ENCODE measurements at places on chromosomes 6 and 20. TPM values are rescaled to one million over a fixed set of nuclear protein-coding genes. Genes with fewer than 3 reads are reported as not detected.

LY6G6F gene
- not detected for polyA plus RNA-seq

VSX1 gene
- 0.03 TPM for polyA plus RNA-seq

CST1 gene
- not detected for polyA plus RNA-seq

ENPP5 gene
- polyA plus RNA-seq, result 0.60 TPM

PDRG1 gene
- polyA plus RNA-seq, result 12.3 TPM

THEMIS gene
- 2.5 TPM for polyA plus RNA-seq

TSPO2 gene
- polyA plus RNA-seq, result not detected

FITM2 gene
- 6.1 TPM for polyA plus RNA-seq

ADTRP gene
- polyA plus RNA-seq, result 86.9 TPM

ACSS1 gene
- 21.0 TPM for polyA plus RNA-seq

SPEF1 gene
- polyA plus RNA-seq, result not detected

FAM210B gene
- polyA plus RNA-seq, result 21.5 TPM

TOX2 gene
- 1.2 TPM for polyA plus RNA-seq

BEND3 gene
- polyA plus RNA-seq, result 0.60 TPM

MAS1 gene
- not detected for polyA plus RNA-seq

RBM24 gene
- polyA plus RNA-seq, result 1.8 TPM

BMP7 gene
- polyA plus RNA-seq, result 2.5 TPM

TRIM10 gene
- polyA plus RNA-seq, result 4.8 TPM

CUL9 gene
- polyA plus RNA-seq, result 12.6 TPM

PI3 gene
- 84.1 TPM for polyA plus RNA-seq

HLA-DPB1 gene
- polyA plus RNA-seq, result 90.7 TPM

PSORS1C1 gene
- 4.2 TPM for polyA plus RNA-seq

CD109 gene
- under 0.01 TPM for polyA plus RNA-seq

MLN gene
- 0.48 TPM for polyA plus RNA-seq

ADGB gene
- polyA plus RNA-seq, result not detected

HRH3 gene
- not detected for polyA plus RNA-seq

SPATA25 gene
- polyA plus RNA-seq, result not detected

RNF217 gene
- 3.0 TPM for polyA plus RNA-seq

LY6G6D gene
- polyA plus RNA-seq, result 8.4 TPM

HEY2 gene
- not detected for polyA plus RNA-seq

GGTLC1 gene
- polyA plus RNA-seq, result not detected

C6orf118 gene
- not detected for polyA plus RNA-seq

DXO gene
- 8.4 TPM for polyA plus RNA-seq

SCRT2 gene
- polyA plus RNA-seq, result not detected

CST5 gene
- not detected for polyA plus RNA-seq

BPIFB4 gene
- polyA plus RNA-seq, result not detected

ADAM33 gene
- polyA plus RNA-seq, result 12.3 TPM

BANF2 gene
- polyA plus RNA-seq, result not detected

ETV7 gene
- polyA plus RNA-seq, result 3.6 TPM

Measured in sigmoid colon (tissue), 7 donors.